T1000 (cell line): ENCODE measurements at places on chromosomes 16 and 17.
A peak's percentile ranks its signal among the peaks of the same experiment; 100 is the strongest.

GRCh38 chr16:1042866-1043265 is 29.7 kb upstream of the SSTR5 start:
- DNase-seq: no peak

GRCh38 chr17:2068519-2069051 is 13.7 kb downstream of the HIC1 start:
- DNase-seq: peak; percentile 21

- DNase-seq: no peak
These were observed 35.9 kb downstream of the CACNA1G start for GRCh38 chr17:50596191-50597037.

- DNase-seq: no peak
These were observed 6.9 kb downstream of the TSC2 start for GRCh38 chr16:2054543-2055245.

- DNase-seq: no peak
These were observed 10.2 kb downstream of the MFSD6L start for GRCh38 chr17:8788998-8789397.

DNA sequence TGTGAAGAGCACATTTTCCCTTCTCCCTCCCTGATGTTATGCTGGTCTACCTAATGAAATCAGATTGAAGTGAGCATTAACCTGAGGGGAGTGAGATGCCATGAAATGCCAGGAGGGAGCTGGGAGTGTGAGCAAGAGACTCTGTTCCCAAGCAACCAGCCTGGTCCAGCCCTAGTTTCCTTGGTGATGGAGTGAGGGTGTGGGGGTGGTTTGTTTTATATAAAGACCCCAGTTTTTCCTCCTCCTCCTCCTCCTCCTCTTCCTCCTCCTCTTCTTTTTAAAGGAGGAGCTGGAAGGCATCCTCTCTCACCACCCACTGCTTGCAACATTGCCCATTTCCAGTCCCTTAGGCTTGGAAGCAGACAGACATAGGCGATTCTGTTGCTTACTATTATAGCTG is 97.1 kb downstream of the DNAH3 start:
- no peak for DNase-seq

DNA sequence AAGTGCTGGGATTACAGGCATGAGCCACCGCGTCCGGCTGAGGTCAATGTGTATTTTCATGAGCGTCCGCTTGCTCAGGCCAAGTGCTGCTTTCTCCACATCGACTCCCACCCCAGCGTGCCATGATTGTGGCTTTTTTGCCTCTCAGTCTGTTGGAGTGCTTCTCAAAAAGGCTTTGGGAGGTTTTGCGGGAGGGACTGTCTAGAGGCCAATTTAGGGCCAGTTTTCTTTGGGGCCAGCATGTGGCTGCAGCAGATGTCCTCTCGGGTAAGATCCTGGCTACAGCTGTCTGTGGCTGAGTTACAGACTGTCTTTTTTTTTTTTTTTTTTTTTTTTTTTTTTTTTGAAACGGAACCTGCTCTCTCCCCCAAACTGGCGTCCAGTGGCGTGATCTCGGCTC is 6.5 kb downstream of the C16orf90 start:
- no peak for DNase-seq

GRCh38 chr17:76696763-76697701 is 13.7 kb downstream of the MXRA7 start:
- peak; percentile 30 for DNase-seq

- DNase-seq: no peak
These were observed 172.0 kb upstream of the CHMP6 start for GRCh38 chr17:80819422-80820164.

GRCh38 chr17:35588196-35588920 is 1.2 kb downstream of the AP2B1 start:
- no peak for DNase-seq

GRCh38 chr17:19244781-19245180 is 7.6 kb downstream of the EPN2 start:
- DNase-seq: no peak

DNA sequence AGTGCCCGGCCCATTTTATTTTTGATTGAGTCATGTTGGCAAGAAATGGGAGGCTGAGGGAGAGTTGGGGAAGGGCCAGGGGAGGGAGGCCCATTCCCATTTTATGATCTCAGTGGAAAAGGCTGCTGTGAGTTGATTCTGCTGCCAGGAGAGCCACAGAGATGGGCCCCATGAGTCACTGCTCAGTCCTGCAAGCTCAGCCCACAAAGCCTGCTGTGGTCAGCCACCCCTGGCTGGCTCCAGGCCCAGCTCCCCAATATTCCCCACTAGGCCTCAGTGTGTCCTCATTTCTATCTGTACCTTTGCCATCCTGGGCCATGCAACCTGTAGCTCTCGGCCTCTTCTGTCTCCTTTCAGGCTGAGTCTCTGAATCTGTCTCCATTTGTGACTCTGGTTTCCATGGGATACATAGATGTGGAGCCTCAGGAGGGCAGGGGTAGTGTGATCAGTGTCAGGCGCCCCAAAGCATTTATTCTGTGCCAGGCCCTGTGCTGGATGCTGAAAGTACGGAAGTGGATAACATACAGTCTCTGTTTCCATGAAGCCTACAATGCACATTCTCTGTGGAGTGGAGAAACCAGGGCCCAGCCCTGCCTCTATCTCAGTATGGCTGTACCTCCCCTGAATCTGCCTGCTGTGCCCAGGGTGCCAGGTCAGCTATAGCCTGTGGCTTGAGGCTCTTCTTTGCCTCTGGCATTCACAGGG is 1.9 kb upstream of the PLEKHG4 start:
- peak; percentile 82 for DNase-seq

GRCh38 chr16:87690911-87691685 is 74.7 kb downstream of the KLHDC4 start:
- DNase-seq: no peak

DNA sequence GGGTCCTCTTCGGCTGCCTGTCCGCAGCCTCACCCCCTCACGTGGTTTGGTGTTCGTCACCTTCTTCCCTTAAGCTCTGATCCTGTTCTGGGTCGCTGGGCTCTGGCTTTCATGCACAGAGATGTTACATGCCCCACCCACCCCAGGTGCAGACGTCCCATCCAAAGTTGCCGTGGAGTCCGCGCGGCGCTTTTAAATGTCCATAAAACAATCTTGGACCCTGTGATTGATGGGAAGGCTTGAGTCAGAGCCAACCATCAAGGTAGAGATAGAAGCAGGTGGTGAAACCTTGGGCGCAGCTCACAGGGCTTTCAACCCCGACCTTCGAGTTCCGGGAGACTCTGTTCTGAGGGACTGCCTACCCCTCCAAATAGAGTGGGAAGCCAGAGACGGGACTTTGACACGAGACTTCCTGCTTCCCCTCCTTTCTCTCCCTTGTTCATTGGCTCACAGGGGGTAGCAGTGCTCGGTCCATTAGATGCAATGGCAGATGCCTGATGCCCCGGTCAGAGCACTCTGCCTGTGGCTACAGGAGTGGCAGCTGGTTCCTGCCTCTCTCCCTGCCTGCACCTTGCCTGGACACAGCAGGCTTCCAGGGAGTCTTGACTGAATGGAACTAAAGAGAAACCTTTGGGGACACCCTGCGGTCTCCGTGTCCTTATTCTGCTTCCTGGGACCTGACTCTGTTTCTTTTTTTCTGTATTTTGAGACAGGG is 4.0 kb downstream of the ENGASE start:
- no peak for DNase-seq

DNA sequence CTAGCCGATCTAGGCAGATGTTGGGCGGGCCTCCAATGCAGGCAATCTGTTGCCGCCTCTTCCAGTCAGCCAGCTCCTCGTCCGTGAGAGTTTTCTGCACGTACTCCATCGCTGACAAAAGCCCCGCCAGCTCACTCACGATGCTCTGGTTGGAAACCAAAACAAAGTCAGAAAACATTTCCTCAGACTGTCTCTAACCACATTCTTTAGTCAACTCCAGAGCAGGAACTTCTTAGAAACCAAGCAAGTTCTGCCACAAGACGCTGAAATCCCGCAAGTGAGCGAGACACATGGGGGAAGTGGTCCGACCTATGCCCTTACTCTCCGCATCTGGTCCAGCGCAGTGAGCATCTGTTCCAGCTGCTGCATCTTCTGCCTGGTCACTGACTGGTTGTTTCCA is 49.1 kb downstream of the STAT5A start:
- no peak for DNase-seq

- DNase-seq: no peak
These were observed 16.2 kb downstream of the CLUH start for GRCh38 chr17:2695243-2695960.

DNA sequence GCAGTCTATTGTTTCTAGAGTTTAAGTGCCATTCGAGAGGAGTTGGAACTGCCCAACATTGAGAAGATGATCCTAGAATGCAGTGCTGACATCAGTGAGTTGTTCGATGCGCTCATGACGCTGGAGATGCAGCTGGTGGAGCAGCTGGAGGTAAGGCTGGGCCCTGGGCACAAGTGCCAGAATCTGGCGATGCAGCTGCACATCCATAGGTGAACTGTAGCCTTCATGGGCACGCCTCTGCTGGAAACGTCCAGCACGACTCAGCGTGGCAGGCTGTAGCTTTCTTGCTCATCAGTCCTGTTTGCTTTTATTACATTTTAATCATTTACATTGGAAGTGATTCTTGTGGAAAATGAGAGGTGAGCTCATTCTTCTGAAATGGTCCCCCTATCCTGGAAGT is 31.7 kb downstream of the DRC3 start:
- no peak for DNase-seq

DNA sequence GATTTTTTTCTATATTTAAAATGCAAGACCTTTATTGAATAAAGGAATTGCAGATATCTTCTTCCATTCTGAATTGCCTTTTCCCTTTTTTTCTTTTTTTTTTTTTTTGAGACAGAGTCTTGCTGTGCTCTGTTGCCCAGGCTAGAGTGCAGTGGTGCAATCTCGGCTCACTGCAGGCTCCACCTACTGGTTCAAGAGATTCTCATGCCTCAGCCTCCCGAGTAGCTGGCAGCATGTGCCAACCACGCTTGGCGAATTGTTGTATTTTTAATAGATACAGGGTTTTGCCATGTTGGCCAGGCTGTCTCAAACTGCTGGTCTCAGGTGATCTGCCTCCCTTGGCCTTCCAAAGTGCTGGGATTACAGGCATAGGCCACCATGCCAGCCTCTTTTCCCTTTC is 151.5 kb downstream of the CEP112 start:
- DNase-seq: no peak

- no peak for DNase-seq
These were observed 3.9 kb upstream of the HEXIM1 start for GRCh38 chr17:45144199-45145034.

DNA sequence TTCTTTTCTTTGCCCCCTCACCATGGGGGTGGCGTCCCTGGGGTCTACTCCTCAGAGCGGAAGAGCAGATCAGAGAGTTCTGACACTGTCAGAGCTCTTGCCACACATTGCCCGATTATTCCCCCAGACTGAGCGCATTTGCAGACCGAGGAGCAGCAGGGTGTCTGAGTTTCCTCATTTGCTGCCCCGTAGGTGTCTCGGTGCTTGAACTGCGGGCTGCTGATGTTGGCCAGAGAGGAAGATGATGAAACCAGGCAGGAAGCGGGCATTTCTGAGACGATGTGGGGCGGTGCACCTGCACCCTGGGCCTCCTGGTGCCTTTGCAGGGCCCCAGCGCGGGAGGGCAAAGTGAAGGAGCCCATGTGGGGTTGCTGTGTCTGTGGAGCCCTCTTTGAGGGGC is 55.2 kb downstream of the ARSG start:
- DNase-seq: no peak

- DNase-seq: no peak
These were observed 27.0 kb upstream of the RASD1 start for GRCh38 chr17:17523001-17523730.

GRCh38 chr17:75396796-75397195 is 8.7 kb downstream of the GRB2 start:
- DNase-seq: no peak

GRCh38 chr16:4917117-4917516 is 19.8 kb downstream of the PPL start:
- no peak for DNase-seq

GRCh38 chr17:11144358-11145233 is 96.4 kb upstream of the SHISA6 start:
- no peak for DNase-seq

GRCh38 chr16:85278839-85279238 is 166.6 kb upstream of the CIBAR2 start:
- DNase-seq: no peak

- DNase-seq: no peak
These were observed 20.4 kb downstream of the ALOX12B start for GRCh38 chr17:8066841-8067775.

DNA sequence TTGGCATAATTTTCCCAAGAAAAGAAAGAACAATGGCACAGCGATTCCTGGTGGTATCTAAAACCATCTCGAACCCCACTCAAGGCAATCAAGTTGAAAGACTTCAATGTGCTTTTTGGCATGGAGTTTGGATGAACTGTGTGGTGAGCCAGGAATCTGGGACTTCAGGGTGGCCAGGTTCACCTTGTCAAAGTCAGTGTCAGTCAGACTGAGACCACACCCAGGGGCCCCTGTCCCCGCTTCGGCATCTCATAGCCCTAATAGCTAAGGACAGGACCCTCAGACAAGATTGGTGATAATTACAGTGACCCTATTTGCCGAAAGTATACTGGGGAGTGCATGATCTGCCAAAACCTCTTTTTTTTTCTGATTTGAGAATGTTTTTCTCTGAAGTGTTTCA is 25.8 kb downstream of the WFDC1 start:
- no peak for DNase-seq

GRCh38 chr17:67051155-67051538 is 6.8 kb downstream of the CACNG1 start:
- no peak for DNase-seq

- DNase-seq: no peak
These were observed 40.9 kb downstream of the TMEM235 start for GRCh38 chr17:78272181-78272913.

- no peak for DNase-seq
These were observed 1.3 kb downstream of the TUBB3 start for GRCh38 chr16:89924297-89924924.

GRCh38 chr17:33079201-33079600 is 87.6 kb downstream of the SPACA3 start:
- no peak for DNase-seq

- DNase-seq: no peak
These were observed 28.7 kb downstream of the CALB2 start for GRCh38 chr16:71387045-71387871.

DNA sequence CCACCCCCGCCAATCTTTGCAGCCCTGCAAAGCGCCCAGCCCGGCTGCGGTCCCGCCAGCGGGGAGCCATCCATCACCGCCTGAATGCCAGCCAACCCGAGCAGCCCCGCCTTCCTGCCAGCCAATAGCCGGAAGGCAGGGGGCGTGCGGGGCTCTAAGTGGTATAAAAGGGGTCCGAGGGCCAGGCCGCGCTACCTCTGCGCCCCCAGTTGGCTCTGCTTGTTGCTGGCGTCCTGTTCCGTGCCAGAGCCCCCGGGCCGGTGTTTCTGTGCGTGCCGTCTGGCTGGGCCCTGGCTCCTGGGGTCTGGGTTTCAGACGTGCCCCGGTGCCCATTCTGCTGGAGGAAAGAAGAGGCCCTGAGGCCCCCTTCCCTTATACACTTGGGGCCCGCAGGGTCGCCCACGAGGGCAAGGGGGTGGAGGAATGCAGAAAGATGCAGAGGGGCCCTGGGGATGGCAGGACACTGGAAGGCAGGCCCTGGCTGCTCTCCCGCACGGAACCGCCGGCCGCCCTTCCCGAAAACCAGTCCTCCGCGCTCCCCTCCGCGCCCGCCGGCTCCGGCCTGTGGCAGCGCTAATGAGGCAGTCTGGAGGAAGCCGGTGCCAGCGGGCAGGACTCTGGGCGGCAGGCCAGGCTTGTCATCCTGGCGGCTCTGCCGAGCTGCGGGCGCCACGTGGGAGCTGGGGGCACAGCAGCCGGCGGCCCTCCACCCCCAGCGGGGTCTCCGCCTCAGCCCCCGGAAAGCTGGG is 14.0 kb downstream of the COPZ2 start:
- peak; percentile 77 for DNase-seq
